GM23248 (cell line): ENCODE measurements at places on chromosomes 2 and 18. TPM values are rescaled to one million over a fixed set of nuclear protein-coding genes. Genes with fewer than 3 reads are reported as not detected.

GRCh38 chr2:138276339-138276738 is 225.2 kb upstream of the SPOPL start:
- H3K4me3 ChIP-seq = no peak overlapping the region
- H3K27me3 ChIP-seq = no peaks in the 10 kb centered on the region
- no peaks in the 10 kb centered on the region for H3K36me3 ChIP-seq
- H3K4me1 ChIP-seq = peaks cover 25% of the 10 kb centered on the region
- DNase-seq = peak; percentile 11
- H3K27ac ChIP-seq = no peak overlapping the region

GRCh38 chr2:7665880-7666279 is 748.7 kb downstream of the RNF144A start:
- no peaks in the 10 kb centered on the region for H3K4me1 ChIP-seq
- H3K27ac ChIP-seq = no peak overlapping the region
- H3K27me3 ChIP-seq = no peaks in the 10 kb centered on the region
- no peaks in the 10 kb centered on the region for H3K36me3 ChIP-seq
- H3K4me3 ChIP-seq = no peak overlapping the region
- DNase-seq = no peak

- no peak overlapping the region for H3K4me3 ChIP-seq
Observed at GRCh38 chr2:128228894-128229293, 89.8 kb downstream of the HS6ST1 start.

DNA sequence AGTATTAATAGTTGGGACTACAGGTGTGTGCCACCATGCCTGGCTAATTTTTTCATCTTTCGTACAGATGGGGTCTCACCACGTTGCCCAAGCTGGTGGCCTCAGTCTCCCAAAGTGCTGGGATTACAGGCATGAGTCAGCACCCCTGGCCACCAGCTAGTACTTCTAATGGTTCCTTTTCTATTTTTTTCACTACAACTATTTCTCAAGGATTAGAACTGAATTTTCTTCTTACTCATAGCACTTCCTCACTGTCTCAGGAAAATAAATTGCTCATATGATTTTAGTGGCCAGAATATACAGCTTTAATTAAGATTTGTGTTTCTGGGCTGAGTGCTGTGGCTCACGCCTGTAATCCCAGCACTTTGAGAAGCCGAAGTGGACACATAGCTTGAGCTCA is 43.2 kb upstream of the SOS1 start:
- no peak overlapping the region for H3K27ac ChIP-seq
- no peaks in the 10 kb centered on the region for H3K36me3 ChIP-seq
- no peaks in the 10 kb centered on the region for H3K4me1 ChIP-seq

GRCh38 chr2:60556175-60556574 is 2.7 kb upstream of the BCL11A start:
- no peak for DNase-seq
- no peaks in the 10 kb centered on the region for H3K36me3 ChIP-seq
- no peak overlapping the region for H3K27ac ChIP-seq
- peaks cover 44% of the 10 kb centered on the region for H3K27me3 ChIP-seq
- no peak overlapping the region for H3K4me3 ChIP-seq

- H3K36me3 ChIP-seq = no peaks in the 10 kb centered on the region
- H3K27ac ChIP-seq = no peak overlapping the region
- peaks cover 4% of the 10 kb centered on the region; the same call in 1 of the 2 replicates for H3K4me1 ChIP-seq
- H3K4me3 ChIP-seq = no peak overlapping the region
- no peak for DNase-seq
- peaks cover 59% of the 10 kb centered on the region for H3K27me3 ChIP-seq
Observed at GRCh38 chr2:236573066-236573929, 3.7 kb downstream of the ACKR3 start.

GRCh38 chr2:135485441-135485840 is 45.6 kb downstream of the ZRANB3 start:
- H3K4me1 ChIP-seq = no peaks in the 10 kb centered on the region
- H3K27me3 ChIP-seq = no peaks in the 10 kb centered on the region
- no peak overlapping the region for H3K27ac ChIP-seq
- H3K4me3 ChIP-seq = no peak overlapping the region
- H3K36me3 ChIP-seq = no peaks in the 10 kb centered on the region

DNA sequence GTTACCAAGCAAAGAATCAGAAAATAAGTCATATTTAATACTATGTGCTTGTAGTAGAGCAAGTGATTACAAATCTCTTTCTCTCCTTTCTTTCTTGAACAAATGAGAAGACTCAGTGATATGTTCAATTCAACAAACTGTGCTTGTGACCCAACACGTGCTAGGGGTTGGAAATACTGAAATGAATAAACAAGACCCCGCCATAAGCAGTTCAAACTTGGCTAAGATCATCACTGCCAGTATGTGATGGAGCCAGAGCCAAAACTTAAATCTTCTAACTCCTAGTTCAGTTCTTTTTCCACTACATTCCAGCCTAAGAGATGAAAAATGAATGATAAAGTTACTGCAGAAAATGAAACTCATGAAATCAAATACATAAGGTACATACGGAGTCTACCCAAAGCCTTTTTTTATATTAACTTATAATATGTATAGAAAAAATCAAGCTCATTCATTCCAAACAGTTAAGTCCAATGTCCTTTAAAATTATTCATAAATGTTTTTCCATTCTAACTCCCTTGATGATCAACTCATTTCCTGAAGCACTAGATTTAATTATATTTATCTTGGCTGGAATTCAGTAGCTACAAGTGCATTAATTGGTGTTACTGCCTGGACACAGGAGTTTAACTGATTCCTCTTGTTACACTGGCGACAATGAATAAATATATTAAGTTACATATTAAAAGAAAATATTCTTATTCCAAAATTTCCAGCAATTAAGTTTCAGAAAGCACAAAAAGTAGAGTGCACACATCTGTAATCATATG is 36.0 kb downstream of the GALNT3 start:
- no peak for DNase-seq
- peaks cover 7% of the 10 kb centered on the region; the same call in 1 of the 2 replicates for H3K4me1 ChIP-seq
- no peaks in the 10 kb centered on the region for H3K36me3 ChIP-seq

- H3K4me3 ChIP-seq = no peak overlapping the region
- H3K27me3 ChIP-seq = no peaks in the 10 kb centered on the region
- H3K27ac ChIP-seq = no peak overlapping the region
Observed at GRCh38 chr2:208245746-208246145, 9.1 kb downstream of the IDH1 start.

GRCh38 chr2:71832844-71833243 is 314.8 kb downstream of the CYP26B1 start:
- no peaks in the 10 kb centered on the region for H3K27me3 ChIP-seq
- DNase-seq = no peak
- no peak overlapping the region for H3K4me3 ChIP-seq

DNA sequence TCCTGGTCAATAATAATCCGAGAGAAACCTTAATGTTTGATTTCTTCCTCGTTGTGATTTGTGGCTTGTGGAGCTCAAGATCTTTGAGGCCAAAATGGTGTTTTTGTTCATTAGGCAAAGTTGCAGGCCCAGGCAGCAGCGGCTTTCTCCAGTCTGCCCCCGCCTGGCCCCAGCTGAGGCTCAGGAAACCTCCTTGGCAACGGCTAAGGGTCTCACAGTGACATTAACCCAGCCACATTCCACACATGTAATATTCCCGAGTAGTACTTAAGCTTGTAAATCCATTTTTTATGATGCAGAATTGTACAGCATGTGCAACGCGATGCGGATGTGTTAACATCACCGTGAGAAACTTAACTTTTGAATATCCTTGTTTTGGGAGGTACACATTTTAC is 200.1 kb downstream of the BCL11A start:
- no peaks in the 10 kb centered on the region for H3K36me3 ChIP-seq
- H3K4me1 ChIP-seq = no peaks in the 10 kb centered on the region
- 0 out of 2 replicates have a peak, but pooled peaks cover 9% of the 10 kb centered on the region for H3K27me3 ChIP-seq
- no peak overlapping the region for H3K4me3 ChIP-seq

DNA sequence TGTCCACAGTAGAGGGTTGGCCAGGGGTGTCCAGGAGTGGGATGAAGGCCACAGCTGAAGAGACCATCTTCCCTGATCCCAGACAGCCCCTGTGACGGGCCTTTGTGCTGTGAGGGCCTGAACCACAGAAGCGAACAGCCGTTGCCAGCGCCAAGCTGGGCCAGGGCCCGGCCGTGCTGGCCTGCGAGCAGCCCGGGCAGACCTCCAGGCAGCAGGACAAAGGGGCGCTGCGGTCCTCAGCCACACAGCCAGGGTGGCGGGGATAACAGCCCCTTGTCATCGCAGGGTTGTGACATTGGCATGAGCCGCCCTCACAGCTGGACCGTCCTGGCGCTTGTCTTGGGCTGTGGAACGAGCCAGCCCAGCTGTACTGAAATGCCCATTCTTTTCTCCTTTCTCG is 161.1 kb downstream of the FAM210A start:
- H3K4me1 ChIP-seq = no peaks in the 10 kb centered on the region
- no peak overlapping the region for H3K4me3 ChIP-seq
- H3K36me3 ChIP-seq = no peaks in the 10 kb centered on the region
- no peak overlapping the region for H3K27ac ChIP-seq
- peaks cover 28% of the 10 kb centered on the region for H3K27me3 ChIP-seq

DNA sequence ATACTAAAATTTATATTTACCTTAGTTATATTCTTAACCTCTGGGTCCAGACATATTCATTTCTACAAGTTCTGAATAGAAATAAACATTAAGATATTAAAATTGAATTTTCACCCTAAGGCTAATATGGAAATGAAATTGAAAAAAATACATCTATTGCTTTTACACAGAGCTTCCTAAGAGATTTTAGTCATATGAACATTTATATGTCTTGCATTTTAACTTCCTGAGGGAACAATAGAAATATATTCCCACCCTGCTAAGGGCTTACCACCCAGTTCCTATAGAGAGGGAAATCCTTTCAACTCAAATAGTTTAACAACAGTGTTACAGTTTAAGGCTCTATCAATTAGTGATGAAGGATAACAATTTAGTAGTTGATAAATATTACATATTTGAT is 60.5 kb downstream of the SOCS6 start:
- H3K27ac ChIP-seq = no peak overlapping the region
- DNase-seq = no peak
- H3K27me3 ChIP-seq = no peaks in the 10 kb centered on the region
- H3K36me3 ChIP-seq = peaks cover 36% of the 10 kb centered on the region
- H3K4me3 ChIP-seq = no peak overlapping the region

GRCh38 chr2:238884812-238885408 is 37.0 kb downstream of the TWIST2 start:
- H3K27ac ChIP-seq = peak overlapping the region; percentile 86

DNA sequence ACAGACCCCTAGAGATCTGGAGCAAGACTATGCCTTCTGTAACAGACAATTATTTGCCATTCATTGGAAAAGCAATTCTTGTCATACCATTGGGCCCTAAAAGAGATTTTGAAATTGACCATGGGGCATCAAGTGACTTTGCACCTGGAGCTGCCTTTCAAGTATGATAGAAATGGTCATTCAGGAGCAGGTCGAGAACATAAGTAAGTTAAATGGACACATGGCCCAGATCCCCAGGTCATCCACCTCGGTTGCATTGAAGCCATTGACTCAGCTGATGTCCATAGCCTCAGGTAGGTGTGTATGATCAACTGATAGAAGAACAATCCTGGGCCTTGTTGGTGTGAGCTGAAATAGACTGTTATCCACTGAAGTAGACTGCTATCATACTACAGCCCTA is 19.3 kb downstream of the CHCHD5 start:
- H3K27me3 ChIP-seq = no peaks in the 10 kb centered on the region
- H3K4me1 ChIP-seq = peaks cover 16% of the 10 kb centered on the region

DNA sequence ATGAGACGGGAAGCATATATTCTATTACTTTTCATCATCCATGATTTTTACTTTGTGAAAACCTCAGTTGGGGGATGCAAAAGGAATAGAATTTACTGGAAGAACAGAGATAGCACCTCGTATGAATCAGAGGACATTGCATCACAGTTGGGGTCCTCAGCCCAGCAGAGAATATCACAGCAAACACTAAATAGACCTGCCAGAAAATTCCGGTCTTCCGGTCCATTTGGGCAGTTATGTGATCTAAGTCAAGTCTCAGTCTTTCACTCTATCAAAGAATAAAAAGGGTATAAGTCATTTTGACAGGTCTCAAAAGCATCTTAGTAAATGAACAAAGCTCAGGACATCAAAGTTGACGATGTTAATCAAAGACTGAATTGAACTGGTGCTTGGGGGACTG is 1100.6 kb downstream of the DPP10 start:
- H3K36me3 ChIP-seq = no peaks in the 10 kb centered on the region
- no peak overlapping the region for H3K27ac ChIP-seq
- H3K4me1 ChIP-seq = no peaks in the 10 kb centered on the region
- no peak overlapping the region for H3K4me3 ChIP-seq

DNA sequence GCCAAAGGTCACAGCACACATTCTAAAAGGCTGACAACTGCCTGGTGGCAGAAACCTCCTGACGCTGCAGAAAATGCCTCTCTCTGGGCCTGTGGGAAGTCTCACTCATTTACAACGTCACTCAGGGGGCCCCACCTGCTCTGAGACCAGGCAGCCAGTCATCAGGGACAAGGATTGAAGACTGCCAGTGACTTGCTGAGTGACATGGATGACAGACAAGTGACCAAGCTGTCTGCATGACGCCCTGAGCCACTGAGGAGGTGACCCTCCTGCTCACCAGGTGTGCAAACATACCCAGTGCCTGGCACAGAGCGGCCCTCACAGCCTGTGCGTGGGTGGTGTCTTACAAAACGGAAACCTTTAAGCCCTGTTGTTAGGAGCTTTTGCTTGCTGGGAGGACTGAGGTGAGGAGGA is 392.4 kb downstream of the TNS1 start:
- no peaks in the 10 kb centered on the region for H3K4me1 ChIP-seq
- H3K27ac ChIP-seq = no peak overlapping the region
- no peaks in the 10 kb centered on the region for H3K36me3 ChIP-seq
- no peak overlapping the region for H3K4me3 ChIP-seq

DNA sequence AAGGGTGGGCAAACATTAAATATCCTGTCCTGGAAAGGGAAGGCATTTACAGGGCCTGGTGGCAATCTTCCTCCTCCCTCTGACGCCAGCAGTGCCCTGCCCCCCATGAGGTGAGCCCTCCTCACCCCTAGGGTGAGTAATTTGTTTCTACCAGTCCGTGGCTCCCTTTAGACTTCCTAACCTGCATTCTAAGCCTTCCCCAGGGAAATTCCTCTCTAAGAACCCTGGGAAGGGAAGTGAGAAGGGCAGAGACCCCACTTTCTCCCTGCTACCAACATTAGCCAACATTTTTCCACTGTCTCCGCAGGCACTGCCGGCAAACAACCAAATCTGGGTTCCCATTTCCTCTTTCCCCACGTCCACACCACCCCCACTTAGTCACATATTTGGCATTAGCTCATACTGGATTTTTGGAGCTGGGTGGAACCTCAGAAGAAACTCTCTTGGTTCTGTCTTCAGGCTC is 69.3 kb downstream of the NRP2 start:
- H3K36me3 ChIP-seq = no peaks in the 10 kb centered on the region
- no peak overlapping the region for H3K4me3 ChIP-seq

Gene CCDC138
- total RNA-seq = 2.7 and 4.1 TPM in 2 replicates

Gene GCC2
- 18.8 and 21.7 TPM in 2 replicates for total RNA-seq

Gene EFHD1
- not detected in 2 replicates for total RNA-seq

Gene SIX3
- not detected in 2 replicates for total RNA-seq

Gene CCDC74A
- total RNA-seq = 11.5 and 15.0 TPM in 2 replicates

Gene CYRIA
- not detected in 2 replicates for total RNA-seq

Gene TBR1
- 0.97 TPM in 1 of 2 replicates, not detected in the other for total RNA-seq

Gene PSD4
- total RNA-seq = 2.8 and 6.1 TPM in 2 replicates

Gene DLX2
- total RNA-seq = 2.8 and 4.7 TPM in 2 replicates

Gene PRKAG3
- total RNA-seq = not detected in 2 replicates

Gene EPC2
- 15.4 and 20.0 TPM in 2 replicates for total RNA-seq

Gene GLI2
- 5.1 and 8.3 TPM in 2 replicates for total RNA-seq
